ENCODE measurements at places on chromosomes 3 and 15. TPM values are rescaled to one million over a fixed set of nuclear protein-coding genes. Genes with fewer than 3 reads are reported as not detected.

- DNase-seq, result peak; percentile 44
Measured at GRCh38 chr3:188792793-188793192, 379.0 kb upstream of the TPRG1 start.

- DNase-seq, result no peak
Measured at GRCh38 chr3:193833592-193833991, 240.6 kb downstream of the OPA1 start.

GRCh38 chr15:95903352-95903751, 427.1 kb upstream of the NR2F2 start:
- DNase-seq, result no peak

DNA sequence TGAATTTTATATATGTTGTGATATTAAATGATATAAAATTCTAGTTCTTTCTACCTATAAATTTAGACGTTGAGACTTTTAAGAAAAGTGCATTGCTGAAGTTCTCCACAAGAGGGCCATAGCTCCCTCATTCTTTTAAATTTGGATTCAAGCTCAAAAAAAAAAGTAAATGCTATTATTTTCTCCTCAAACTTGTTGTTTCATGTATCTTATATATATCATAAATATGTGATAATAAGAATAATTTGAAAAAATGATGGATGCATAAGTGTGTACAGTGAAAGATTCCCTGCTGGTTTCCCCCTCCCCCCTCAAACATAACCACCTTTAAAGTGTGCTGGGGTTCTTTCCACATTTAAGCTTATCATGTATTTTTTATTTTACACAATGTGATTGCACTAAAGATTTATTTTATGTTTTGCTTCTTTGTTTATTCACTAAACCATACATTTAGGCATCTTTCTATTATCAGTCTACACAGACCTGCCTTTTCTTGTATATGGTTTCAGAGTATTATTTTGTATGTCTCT, 769.4 kb upstream of the GOLIM4 start:
- DNase-seq, result no peak

DNA sequence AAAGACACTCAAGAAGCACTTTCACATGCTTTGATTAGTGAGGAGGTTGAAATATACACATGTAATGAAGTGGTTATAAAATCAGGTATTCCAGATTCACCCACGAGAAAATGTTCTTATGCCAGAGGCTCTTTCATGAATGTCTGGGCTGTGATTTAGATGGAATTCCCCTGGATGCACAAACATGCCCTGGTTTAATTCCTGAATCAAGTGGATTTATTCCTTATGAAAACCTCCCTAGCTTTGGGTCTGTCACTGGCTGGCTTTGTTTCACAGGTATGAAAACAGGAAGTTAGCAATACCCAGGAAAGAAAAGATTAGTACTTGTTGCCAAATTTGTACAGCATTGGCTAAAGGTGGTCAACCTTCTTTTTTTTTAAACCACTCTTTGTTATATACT, 1123.0 kb downstream of the ROBO1 start:
- no peak for DNase-seq

DNA sequence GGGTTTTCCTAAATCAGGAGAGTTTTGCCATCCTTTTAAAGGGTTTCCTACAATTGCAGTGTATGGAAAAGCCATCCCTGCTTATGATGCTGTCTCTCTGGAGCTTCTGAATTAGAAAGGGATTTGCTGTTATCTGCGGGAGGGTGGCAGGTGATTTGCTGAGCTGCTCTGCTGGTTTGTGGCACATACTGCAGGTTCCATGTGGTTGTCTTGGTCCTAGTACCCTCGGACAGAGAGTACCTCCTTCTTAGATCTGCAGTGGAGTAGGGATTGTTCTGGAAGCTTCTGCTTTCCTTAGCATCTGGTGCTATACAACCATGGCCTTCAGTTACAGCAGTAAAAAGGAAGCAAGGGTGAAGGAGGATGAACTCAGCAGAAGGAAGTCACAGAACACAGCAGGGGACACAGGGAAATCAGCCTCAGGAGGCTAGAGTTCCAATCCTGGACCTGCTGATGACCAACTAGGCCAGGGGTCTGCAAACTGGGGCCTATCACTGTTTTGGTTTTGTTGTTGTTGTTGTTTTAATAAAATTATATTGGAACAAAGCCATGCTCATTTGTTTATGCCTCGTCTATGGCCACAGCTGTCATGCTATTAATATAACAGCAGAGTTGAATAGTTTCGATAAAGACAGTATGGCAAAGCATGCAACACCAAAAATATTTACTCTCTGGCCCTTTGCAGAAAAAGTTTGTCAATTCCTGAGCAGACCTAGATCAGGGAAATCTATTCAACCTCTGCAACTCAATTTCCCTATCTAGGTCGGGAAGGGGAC, 39.5 kb downstream of the STARD5 start:
- DNase-seq, result no peak

- DNase-seq, result no peak
Measured at GRCh38 chr15:65032801-65033537, 3.5 kb upstream of the MTFMT start.

ARL8B gene
- 69.3 TPM for total RNA-seq

DNA sequence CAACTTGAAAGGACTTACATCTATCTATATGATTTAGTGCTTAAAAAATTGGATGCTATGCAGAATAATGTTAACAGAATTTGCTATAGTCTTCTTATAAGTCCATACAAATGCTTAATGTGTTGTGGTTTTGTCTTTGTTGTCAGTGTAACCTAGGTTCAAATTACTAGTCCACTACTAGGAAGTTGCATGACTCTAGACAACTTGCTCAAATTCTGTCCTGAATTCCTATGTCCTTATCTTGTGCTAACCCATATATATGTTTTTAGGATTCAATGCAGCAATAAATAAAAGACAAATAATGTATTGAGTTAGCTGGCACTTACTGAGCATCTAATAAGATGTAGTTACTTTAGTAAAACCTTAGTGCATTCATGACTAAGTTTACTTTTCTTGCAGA, 276.5 kb upstream of the KCNMB2 start:
- no peak for DNase-seq

PRR23A gene
- total RNA-seq, result not detected

GRCh38 chr15:91331581-91331980, 231.5 kb downstream of the SV2B start:
- no peak for DNase-seq

ACY1 gene
- total RNA-seq, result 34.3 TPM

DNA sequence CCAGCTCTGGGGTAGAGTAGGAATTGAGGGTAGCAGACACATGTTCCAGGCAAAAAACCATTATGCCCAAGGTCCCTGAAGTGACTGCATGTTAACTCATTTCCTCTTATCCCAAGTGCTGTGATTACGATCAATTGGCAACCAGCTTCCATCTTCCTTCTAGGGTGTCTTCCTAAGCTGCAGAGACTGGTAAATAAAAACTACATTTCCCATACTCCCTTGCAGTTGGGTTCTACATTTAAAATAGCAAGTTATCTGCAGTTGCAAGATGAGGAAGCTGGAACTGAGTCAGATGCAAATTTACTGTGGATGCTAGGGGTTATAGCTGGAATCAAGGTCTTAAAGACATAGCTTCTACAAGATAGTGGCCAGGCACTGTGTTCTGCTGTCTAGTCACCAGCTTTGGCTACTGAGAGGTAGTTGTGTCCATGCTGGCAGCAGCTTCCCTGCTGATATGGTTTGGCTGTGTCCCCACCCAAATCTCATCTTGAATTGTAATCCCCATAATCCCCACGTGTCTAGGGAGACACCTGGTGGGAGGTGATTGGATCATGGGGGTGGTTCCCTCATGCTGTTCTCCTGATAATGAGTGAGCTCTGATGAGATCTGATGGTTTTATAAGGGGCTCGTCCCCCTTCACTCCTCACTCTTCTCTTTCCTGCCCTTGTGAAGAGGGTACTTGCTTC, 51.3 kb upstream of the FBN1 start:
- DNase-seq, result no peak

PRRT3 gene
- 2.9 TPM for total RNA-seq

GRCh38 chr15:31324186-31324585, 2.4 kb upstream of the KLF13 start:
- DNase-seq, result no peak

GRCh38 chr15:70955151-70955550, 62.5 kb downstream of the LRRC49 start:
- no peak for DNase-seq

GRCh38 chr15:79028411-79028964, 62.1 kb downstream of the RASGRF1 start:
- no peak for DNase-seq

DNA sequence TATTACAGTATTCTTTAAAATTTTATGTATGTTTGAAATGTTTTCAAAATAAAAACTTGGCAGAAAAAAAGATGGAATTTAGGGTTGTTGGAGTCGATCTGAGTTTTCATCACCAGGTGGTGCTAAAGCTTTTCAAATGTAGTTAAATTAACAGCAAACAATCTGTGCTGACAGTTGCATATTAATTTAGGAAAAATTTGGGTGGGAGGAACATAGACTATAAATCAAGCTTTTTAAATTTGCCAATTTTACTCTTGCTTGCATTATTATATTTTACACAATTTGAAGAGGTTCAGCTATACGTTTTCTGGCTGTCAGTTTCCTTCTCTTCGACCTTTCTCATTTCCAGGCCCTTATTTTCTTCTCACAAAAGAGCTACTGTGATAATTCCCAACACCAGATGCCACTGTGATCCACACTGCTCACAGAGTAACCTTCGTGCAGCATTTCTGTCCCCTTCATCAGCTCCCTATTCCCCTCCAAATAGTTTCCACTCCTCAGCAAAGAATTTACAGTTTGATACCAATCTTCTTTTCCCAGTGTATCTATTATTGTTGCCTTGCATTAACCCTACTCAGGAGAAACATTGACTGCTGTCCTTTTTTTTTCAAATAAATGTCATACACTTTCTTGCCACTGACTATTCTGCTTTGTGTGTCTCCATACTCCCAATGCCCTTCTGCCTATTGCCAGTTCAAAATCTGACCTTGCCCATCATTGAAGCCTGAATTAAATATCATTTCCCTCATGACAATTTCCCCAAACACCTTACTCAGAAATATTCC, 53.4 kb upstream of the EIF5A2 start:
- DNase-seq, result no peak

GRCh38 chr3:52053307-52054304, 2.8 kb downstream of the DUSP7 start:
- DNase-seq, result no peak

- no peak for DNase-seq
Measured at GRCh38 chr15:30943654-30944335, 40.1 kb downstream of the FAN1 start.

DNA sequence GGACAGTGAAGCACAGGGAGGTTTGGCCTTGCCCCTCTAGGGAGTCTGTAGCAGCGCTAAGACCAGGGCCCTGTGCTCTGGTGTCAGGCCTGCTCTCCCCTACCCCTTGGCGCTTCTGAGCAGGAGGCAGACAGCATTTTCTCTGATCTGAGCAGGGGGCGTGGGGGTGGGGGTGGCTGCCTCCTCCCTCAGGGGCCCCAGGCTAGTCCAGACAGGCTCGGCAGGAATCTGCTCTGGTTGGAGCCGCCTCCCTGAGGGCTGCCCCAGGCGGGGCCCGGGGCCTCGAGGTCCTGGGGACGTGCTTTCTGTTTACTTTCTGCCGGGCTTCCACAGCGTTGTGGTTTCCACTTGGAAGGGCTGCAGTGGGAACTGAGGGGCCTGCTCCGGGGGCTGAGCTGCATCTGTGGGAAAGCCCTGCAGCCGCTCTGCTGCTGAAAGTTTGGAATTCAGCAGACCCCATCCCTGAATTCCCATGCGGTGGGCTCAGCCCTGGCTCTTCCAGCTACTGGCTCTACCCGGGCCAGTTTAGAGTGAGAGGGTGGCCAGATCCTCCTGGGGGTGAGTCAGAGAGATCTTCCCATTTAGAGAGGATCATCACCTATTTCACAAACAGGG, 105.4 kb downstream of the LINGO1 start:
- DNase-seq, result no peak

DNA sequence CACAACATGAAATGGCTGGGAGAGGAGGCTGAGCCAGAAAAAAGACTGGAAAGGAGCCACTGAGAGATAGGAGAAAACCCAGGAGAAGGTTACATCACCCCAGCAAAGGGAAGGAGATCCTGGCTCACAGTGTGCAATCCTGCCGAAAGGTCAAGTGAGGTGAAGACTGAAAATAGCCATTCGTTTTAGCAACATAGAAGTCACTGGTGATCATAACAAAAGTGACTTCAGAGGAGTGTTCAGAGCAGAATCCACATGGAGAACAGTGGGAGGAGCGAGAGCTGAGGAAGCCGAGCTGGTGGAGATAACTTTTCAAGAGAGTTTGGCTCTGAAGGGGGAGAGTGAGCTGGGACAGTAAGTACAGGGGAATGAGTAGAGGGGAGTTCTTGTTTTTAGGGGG, 5.4 kb upstream of the HEG1 start:
- DNase-seq, result peak; percentile 68

GRCh38 chr15:58466566-58466965, 34.8 kb downstream of the LIPC start:
- DNase-seq, result no peak

RTP3 gene
- not detected for total RNA-seq

TTLL13 gene
- not detected for total RNA-seq

GRCh38 chr3:138395865-138396751, 38.3 kb upstream of the ESYT3 start:
- no peak for DNase-seq

GRCh38 chr3:136708333-136708985, 43.7 kb downstream of the STAG1 start:
- DNase-seq, result no peak

DNA sequence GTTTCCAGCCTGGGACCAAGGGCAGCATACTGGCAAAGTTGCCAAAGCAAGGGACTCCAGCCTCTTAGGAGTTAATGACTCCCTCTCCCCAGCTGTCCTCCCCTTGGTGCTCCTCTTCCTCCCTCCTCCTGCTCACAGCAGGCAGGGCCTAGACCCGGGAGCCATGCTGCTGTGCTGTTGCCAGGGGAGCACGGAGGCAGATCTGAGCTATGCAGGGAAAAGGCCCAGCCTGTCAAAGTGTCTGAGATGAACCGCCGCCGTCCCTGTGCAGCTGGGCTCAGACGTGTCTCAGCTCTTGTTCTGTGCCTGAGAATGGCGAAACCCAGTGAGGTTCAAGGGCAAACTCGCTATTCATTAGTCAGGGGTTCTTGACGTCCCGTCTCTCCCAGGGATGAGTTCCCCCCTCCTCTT, 60.8 kb upstream of the POLG start:
- DNase-seq, result no peak

- DNase-seq, result no peak
Measured at GRCh38 chr3:73423116-73423515, 201.6 kb downstream of the PDZRN3 start.

DNA sequence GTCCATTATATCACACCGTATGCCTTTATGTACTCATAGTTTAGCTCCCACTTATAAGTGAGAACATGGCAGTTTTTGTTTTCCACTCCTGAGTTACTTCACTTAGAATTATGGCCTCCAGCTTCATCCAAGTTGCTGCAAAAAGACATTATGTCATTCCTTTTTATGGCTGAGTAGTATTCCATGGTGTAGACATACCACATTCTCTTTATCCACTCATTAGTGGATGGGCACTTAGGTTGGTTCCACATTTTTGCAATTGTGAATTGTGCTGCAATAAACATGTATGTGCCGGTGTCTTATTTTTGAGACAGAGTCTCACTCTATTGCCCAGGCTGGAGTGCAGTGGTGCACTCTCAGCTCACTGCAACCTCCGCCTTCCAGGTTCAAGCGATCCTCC, 74.1 kb upstream of the IQSEC1 start:
- DNase-seq, result no peak

CCDC13 gene
- 0.12 TPM for total RNA-seq

GRCh38 chr3:107958146-107958545, 132.7 kb downstream of the CD47 start:
- no peak for DNase-seq

All from gastrocnemius medialis (tissue), 4 donors.